Prostate gland (tissue), 2 donors: ENCODE measurements at places on chromosomes 4 and X.

GRCh38 chrX:18971506-18971905 is 12.4 kb downstream of the PHKA2 start:
- no peaks in the 10 kb centered on the region for H3K36me3 ChIP-seq
- H3K27ac ChIP-seq, result no peak overlapping the region

DNA sequence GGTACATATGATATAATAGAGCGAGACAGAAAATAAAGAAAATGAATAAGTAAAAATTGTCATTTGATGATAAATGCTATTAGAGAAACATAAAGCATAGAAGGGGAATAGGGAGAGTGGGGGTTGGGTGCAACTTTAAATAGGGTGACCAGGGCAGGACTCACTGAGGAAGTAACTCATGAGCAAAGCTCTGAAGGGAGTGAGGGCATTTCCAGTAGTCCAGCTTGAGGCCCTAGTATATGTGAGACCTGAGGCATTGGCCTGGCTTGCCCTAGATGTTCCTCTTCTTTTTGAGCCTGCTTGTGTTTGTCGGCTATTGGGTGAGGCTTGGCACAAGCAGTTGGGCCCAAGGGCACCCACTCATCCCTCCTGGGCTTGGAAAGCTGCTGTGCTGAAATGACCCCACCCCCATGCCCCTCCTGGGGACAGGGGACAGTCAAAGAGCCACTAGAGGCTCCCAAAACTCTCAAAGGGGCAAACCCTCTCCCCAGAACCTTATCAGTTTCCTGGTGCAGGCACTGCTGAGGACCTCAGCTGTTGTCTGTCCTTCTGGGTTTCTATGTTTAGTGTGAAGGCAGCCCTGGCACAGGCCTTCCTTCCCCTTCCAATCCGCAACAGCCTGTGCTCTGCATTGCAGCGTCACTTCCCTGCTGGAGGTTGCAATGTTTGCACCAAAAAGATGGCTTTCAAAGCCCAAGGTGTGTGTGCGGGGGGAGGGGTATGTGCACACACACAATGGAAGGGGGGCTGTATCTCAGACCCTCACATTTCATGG is 40.1 kb downstream of the APLN start:
- no peaks in the 10 kb centered on the region for H3K27me3 ChIP-seq
- no peaks in the 10 kb centered on the region for H3K36me3 ChIP-seq
- H3K27ac ChIP-seq, result no peak overlapping the region
- no peak overlapping the region for H3K4me3 ChIP-seq

GRCh38 chr4:41424522-41424921 is 113.4 kb upstream of the LIMCH1 start:
- no peak overlapping the region for H3K4me3 ChIP-seq
- peaks cover 2% of the 10 kb centered on the region for H3K4me1 ChIP-seq
- H3K27ac ChIP-seq, result no peak overlapping the region
- DNase-seq, result no peak
- H3K27me3 ChIP-seq, result no peaks in the 10 kb centered on the region

DNA sequence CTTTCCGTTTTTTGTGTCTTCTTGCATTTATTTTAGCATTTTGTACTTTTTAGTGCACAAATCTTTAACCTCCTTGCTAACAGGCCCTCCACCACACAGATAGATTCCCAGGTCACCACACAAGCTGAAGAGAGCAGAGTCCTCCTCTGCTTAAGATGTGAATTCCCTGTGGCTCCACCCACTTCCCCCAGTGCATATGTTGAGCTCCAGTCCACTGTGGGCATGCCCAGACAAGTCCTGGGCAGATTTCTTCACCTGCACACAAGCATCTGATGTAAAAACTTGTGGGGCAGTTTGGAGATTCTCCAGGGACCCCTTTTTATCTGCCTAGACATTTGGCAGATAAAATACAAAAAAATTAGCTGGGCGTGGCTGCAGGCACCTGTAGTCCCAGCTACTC is 19.8 kb upstream of the PASD1 start:
- no peak overlapping the region for H3K27ac ChIP-seq
- H3K4me3 ChIP-seq, result no peak overlapping the region
- DNase-seq, result no peak
- H3K4me1 ChIP-seq, result no peaks in the 10 kb centered on the region
- no peaks in the 10 kb centered on the region for H3K27me3 ChIP-seq

DNA sequence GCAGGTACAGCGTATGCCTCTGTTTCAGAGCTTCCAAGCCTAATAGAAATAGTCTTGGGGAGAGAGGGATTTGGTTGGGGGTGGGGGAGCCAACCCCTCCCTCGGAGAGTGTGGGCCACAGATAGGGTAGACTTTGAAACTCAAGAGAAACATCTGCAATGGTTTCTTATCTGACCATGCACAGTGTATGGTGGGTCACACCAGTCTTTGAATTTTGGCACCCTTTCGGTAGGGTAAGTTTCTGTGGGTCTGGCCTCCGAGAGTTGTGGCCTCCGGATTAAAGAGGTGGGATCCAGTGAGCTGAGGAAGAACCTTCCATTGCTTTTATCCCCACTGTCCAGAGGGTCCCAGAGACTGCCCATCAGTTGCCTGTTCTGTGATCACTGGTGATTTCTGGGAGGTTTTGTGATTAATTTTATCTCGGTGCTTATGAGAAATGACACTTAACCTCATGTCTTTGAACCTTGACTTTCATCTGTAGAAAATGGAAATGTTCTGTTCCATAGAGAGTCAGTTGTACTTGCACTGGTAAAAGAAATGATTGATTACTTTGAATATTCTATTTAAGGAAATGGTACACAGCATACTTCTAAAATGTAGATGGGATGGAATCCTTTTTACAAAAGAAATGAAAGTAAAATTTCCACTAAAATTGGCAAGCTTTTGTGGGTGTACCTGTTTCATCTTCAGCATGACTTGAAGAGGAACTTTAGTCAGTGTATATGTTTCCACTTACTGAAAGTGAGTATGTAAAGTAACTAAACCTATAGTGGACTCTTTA is 62.7 kb downstream of the TMEM131L start:
- no peak overlapping the region for H3K27ac ChIP-seq
- H3K36me3 ChIP-seq, result no peaks in the 10 kb centered on the region
- no peaks in the 10 kb centered on the region for H3K4me1 ChIP-seq
- no peaks in the 10 kb centered on the region for H3K27me3 ChIP-seq
